ENCODE measurements at places on chromosomes 11 and 22.

DNA sequence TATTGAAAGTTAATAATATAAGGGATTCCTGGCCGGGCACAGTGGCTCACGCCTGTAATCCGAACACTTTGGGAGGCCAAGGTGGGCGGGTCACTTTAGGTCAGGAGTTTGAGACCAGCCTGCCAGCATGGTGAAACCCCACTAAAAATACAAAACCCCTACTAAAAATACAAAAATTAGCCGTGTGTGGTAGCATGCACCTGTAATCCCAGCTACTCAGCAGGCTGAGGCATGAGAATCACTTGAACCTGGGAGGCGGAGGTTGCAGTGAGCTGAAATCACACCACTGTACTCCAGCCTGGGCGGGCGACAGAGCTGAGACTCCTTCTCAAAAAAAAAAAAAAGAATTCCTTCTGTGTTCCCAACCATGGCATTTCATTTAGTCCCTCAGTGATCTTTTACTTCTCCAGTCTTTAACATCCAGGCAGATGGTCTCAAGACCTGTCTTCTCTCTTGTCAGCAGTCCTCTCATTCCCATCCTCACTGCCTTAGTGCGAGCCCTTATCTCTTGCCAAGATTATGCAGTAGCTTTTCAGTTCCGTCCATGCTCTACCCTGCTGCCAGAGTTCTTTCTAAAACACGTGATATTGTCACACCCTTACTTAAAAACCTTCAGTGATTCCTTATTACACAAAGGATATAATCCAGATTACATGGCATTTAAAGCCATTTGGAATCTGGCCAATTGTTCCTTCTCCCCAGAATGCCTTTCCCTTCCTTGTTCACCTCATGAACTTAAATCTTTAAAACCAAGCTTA lies 17.9 kb downstream of the RTN3 start:
- no peaks in the 10 kb centered on the region for H3K27me3 ChIP-seq
- H3K4me1 ChIP-seq: peaks cover 7% of the 10 kb centered on the region
- H3K36me3 ChIP-seq: peaks cover 8% of the 10 kb centered on the region
- no peak for DNase-seq
- no peak overlapping the region for H3K27ac ChIP-seq

DNA sequence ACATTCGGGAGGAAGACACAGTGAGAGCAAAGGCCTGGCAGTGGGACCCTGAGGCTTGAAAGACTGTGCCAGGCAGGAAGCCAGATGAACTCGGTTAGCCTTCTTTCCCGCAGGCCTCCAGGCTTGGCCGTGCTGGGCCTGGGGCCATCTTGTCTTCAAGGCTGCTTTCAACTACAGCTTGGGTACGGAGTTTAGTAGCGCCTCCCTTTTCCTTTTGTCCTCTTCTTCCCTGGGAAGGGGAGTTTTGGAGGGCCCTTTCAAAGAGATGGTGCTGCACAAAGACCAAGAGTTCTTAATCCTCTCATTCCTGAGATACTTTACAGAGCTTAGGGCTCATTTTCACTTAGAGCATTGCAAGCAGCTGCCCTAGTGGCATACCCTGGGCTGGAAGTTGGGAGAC lies 87.5 kb downstream of the TP53I11 start:
- DNase-seq: no peak
- no peak overlapping the region for H3K27ac ChIP-seq
- no peak overlapping the region for H3K4me3 ChIP-seq
- no peaks in the 10 kb centered on the region for H3K36me3 ChIP-seq

DNA sequence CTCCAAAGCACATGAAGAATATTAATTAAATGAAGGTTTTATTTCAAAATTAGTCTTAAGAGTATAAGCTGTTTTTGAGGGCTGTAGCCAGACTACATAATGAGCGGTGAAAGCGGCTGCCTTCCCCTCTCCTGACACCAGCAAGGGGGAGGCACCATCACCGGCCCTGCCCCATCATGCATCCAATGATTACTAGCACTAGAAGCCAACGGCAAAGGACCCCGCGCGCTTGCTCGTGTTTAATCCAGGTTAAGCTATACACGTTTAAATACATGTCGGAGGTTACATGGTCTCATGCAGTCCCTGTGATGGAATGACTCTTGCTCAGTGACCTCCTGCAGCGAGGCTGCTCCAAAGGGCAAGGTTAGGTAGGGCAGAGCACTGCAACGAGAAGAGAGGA lies 50.3 kb downstream of the FEZ1 start:
- H3K36me3 ChIP-seq: no peaks in the 10 kb centered on the region
- H3K27me3 ChIP-seq: peaks cover 9% of the 10 kb centered on the region
- no peak overlapping the region for H3K4me3 ChIP-seq
- no peak overlapping the region for H3K27ac ChIP-seq
- H3K4me1 ChIP-seq: no peaks in the 10 kb centered on the region
- DNase-seq: no peak

- no peaks in the 10 kb centered on the region for H3K27me3 ChIP-seq
- H3K4me1 ChIP-seq: peaks cover 26% of the 10 kb centered on the region
- DNase-seq: no peak
- H3K4me3 ChIP-seq: no peak overlapping the region
These were observed 20.6 kb downstream of the MORC2 start for GRCh38 chr22:30947816-30948454.

GRCh38 chr11:75308116-75308515 lies 43.3 kb downstream of the ARRB1 start:
- no peaks in the 10 kb centered on the region for H3K4me1 ChIP-seq
- no peaks in the 10 kb centered on the region for H3K27me3 ChIP-seq
- H3K27ac ChIP-seq: no peak overlapping the region
- H3K4me3 ChIP-seq: no peak overlapping the region
- H3K36me3 ChIP-seq: no peaks in the 10 kb centered on the region
- DNase-seq: no peak

GRCh38 chr11:69435161-69435986 lies 46.1 kb upstream of the LINC01488 start:
- H3K27ac ChIP-seq: no peak overlapping the region
- H3K4me3 ChIP-seq: no peak overlapping the region
- peaks cover 3% of the 10 kb centered on the region for H3K27me3 ChIP-seq
- DNase-seq: no peak

- no peak overlapping the region for H3K27ac ChIP-seq
- DNase-seq: no peak
These were observed 56.4 kb downstream of the DKK3 start for GRCh38 chr11:11952036-11952435.

DNA sequence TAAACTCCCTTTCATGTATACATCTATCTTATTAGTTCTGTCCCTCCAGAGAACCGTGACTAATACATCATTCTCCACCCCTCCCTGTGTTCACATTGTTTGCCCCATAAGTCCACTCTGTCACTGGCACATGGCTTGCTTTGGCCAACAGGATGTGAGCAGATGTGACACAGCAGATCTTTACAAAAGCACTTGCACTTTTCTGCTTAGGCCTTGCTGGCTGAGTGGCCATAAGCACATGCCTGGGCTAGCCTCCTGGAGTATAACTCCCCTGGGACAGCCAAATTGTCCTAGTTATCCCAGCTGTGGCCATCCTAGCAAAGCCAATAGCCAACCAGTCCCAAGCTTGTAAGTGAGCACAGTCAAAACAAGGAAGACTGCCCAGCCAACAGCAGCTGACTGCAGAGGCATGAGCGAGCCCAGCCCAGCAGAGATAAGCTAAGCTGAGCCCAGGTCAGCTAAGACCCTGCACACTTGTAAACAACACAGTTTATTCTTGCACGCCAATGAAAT lies 9.7 kb upstream of the RCN1 start:
- H3K27ac ChIP-seq: no peak overlapping the region
- H3K4me3 ChIP-seq: no peak overlapping the region
- H3K36me3 ChIP-seq: no peaks in the 10 kb centered on the region
- peaks cover 25% of the 10 kb centered on the region for H3K27me3 ChIP-seq

- peaks cover 36% of the 10 kb centered on the region for H3K27me3 ChIP-seq
- H3K36me3 ChIP-seq: no peaks in the 10 kb centered on the region
- no peak overlapping the region for H3K4me3 ChIP-seq
- no peak overlapping the region for H3K27ac ChIP-seq
- H3K4me1 ChIP-seq: peaks cover 7% of the 10 kb centered on the region
These were observed 6.0 kb upstream of the CARD10 start for GRCh38 chr22:37525073-37525745.

DNA sequence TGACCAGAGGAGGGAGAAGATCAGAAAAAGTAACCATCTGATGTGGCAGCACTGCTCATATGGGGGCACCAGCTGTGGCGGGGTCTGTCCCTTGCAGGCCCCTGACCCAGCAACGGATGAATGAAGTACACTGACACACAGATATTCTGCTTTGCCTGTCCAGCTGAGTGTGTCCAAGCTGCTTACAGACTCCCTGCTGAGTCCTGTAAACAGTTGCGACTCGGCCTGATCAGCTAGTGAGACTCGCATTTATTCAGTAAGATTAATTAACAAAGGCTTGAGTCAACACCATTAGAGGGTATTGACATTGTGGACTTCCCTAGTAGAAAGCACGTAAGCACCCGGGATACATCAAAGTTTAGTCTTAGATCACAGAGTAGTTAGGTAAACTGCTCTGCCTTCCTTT lies 15.3 kb upstream of the OR10D3 start:
- H3K27me3 ChIP-seq: no peaks in the 10 kb centered on the region
- no peak overlapping the region for H3K4me3 ChIP-seq
- DNase-seq: no peak
- peaks cover 1% of the 10 kb centered on the region for H3K4me1 ChIP-seq
- H3K27ac ChIP-seq: no peak overlapping the region

GRCh38 chr11:66462010-66462409 lies 4.7 kb upstream of the PELI3 start:
- no peak for DNase-seq
- H3K27ac ChIP-seq: no peak overlapping the region
- peaks cover 29% of the 10 kb centered on the region for H3K4me1 ChIP-seq
- H3K27me3 ChIP-seq: no peaks in the 10 kb centered on the region

- no peak for DNase-seq
- H3K4me3 ChIP-seq: no peak overlapping the region
- H3K4me1 ChIP-seq: no peaks in the 10 kb centered on the region
- no peaks in the 10 kb centered on the region for H3K27me3 ChIP-seq
These were observed 575.9 kb upstream of the ANO3 start for GRCh38 chr11:25755918-25756584.

DNA sequence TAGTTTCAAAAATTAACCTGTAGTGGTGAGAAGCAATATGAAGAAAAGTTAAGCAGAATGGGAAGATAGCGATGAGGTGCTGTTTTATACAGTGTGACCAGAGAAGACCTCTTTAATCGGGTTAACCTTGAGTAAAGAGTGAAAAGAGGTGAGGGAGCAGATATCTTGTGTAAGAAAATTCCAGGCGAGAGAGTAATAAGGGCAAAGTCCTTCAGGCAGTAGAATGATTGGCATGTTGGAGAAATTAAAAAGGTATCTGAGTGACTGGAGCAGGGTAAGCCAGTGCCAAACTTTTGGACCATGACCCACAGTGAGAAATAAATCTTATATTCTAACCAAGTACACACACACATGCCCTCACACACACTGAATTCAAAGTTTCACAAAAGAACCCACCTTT lies 374.7 kb upstream of the LARGE1 start:
- H3K4me3 ChIP-seq: no peak overlapping the region
- no peaks in the 10 kb centered on the region for H3K36me3 ChIP-seq
- H3K27ac ChIP-seq: no peak overlapping the region

GRCh38 chr22:25751174-25751581 lies 9.2 kb downstream of the MYO18B start:
- no peaks in the 10 kb centered on the region for H3K27me3 ChIP-seq
- no peak for DNase-seq
- peak overlapping the region; percentile 99 for H3K27ac ChIP-seq

GRCh38 chr11:117194267-117194666 lies 4.9 kb upstream of the TAGLN start:
- peaks cover 7% of the 10 kb centered on the region for H3K36me3 ChIP-seq
- no peak for DNase-seq
- no peak overlapping the region for H3K4me3 ChIP-seq

DNA sequence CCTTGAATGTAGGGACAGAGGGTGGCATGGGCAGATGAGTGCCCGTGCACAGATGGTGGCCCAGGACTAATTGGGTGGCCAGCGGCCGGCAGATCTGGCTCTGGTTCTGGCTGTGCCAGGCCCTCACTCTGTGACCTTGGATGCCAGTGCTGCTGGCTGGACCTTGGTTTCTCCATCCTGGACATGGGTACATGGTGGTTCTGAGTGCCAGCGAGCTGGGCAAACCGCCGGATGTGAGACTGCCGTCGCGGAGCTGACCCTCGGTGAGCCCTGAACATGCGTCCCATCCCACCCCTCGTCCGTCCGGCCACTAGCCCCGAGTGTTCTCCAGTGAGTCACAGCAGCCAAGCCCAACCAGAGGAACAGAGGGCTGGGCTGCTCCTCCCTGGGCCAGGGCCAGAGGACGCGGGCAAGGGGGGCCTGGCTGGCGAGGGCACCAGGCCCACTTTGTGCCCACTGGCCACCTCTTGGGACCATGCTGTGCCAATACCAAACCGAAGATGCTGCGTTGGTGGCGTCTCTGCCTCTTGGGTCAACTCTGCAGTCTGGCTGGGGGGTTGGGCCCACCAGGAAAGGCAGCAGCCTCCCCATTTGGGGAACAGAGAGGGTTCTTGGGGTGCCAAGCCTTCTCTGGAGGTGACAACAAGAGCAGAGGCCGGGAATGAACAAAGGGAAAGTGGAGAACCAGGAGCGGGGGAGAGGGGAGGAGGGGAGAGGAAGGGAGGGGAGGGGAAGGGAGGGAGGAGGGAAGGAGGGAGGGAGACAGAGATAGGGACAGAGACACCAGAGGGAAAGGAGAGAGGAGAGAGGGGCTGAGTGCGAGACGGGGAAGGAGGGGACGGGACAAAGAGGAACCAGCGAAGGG lies 10.7 kb downstream of the LSP1 start:
- DNase-seq: no peak
- peaks cover 5% of the 10 kb centered on the region for H3K36me3 ChIP-seq
- no peaks in the 10 kb centered on the region for H3K4me1 ChIP-seq
- no peaks in the 10 kb centered on the region for H3K27me3 ChIP-seq
- H3K27ac ChIP-seq: no peak overlapping the region
- H3K4me3 ChIP-seq: no peak overlapping the region

DNA sequence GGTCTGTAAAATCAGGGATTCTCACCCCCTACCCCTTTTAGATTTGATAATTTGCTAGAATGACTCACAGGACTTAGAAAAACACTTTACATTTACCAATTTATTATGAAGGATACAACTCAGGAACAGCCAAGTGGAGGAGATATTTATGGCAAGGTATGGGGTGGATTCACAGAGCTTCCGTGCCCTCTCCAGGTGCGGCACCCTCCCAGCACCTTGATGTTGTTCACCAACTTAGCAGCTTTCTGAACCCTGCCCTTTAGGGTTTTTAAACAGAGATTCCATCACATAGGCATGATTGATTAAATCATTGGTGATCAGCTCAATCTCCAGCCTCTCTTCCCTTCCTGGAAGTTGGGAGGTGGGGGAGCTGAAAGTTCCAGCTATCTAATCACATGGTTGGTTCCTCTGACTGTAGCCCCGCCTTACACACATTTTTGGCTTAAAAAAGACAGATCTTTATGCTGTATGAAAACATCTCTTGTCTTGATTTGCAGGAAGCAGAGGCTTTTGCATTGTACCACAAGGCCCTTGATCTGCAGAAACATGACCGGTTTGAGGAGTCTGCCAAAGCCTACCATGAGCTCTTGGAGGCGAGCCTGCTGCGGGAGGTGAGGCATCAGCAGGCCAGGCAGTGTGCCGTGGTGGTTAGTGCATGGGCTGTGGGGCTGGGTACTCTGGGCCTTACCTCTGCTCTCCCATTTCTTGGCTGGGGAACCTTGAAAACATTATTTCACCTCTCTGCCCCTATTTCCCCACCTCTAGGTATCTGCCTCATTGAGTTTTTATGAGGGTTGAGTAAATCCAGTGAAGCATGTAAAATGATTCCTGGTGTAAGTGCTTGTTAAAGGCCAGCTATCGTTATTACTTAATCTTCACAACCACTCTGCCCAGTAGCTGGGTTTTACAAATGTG lies 27.0 kb downstream of the CABIN1 start:
- peaks cover 52% of the 10 kb centered on the region for H3K36me3 ChIP-seq
- H3K4me3 ChIP-seq: no peak overlapping the region
- no peak for DNase-seq
- peaks cover 11% of the 10 kb centered on the region for H3K4me1 ChIP-seq
- no peaks in the 10 kb centered on the region for H3K27me3 ChIP-seq
